ENCODE measurements at places on chromosomes 16 and 17.

DNA sequence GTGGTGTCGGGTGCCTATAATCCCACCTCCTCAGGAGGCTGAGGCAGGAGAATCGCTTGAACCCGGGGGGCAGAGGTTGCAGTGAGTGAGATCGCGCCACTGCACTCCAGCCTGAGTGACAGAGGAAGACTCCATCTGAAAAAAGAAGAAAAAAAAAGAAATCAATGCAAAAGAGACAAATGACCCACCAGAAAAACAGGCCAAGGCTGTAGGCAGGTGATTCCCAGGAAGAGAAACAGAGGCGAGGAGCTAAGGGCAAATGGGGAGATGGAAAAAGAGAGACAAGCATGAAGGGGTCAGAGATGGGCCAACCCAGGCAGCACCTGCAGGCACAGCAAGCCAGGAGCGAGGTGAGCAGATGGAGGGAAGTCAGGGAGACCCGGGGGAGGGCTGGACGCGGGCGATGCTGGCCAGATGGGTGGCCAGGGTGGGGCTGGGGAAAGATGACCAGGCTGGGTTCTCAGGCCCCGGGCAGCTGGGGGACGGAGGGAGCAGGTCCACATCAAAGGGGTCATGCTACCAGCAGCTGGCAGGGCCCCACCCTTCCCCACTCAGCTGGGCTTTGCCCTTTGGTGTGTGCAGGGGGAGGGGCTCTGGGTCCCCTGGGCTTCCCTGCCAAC is 25.5 kb downstream of the MYBBP1A start:
- no peak for DNase-seq

DNA sequence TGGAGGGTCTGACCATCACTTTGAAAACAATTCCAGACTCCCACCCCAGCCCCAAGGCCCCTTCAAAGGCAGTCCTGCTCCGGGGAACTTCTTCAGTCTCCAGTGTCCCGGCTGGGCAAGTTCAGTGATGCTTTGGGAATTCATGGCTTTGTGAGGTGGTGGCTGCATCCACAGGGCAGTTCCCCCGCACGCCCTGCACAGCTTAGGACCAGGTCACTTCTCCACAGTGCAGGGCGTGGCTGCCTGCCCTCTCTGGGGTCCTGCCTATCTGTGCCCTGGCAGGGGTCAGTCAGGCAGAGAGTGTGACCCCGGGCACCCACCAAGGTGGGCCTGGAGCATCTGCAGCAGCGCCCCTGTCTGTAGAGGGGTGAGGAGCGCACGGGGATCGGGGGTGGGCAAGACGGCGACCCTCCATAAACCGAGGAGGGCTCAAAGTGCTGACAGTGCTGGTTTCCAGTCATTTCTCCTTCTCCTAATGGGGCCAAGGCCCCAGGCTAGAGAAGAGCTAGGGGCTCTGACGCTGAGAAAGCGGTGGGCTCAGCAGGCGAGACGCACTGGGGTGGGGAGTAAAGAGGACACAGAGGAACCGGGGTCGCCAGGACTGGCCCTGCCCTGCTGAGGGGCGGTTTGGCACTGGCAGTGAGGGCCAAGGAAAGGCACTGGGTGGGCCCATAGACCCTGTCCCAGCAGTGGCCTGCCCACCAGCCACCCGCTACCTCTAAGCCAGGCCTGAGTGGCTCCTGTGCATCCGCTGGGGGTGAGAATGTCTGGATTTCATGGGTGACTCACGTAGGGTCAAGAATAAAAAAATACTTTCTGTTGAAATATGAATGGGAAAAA is 4.2 kb upstream of the ARHGAP27 start:
- DNase-seq, result peak; percentile 46

DNA sequence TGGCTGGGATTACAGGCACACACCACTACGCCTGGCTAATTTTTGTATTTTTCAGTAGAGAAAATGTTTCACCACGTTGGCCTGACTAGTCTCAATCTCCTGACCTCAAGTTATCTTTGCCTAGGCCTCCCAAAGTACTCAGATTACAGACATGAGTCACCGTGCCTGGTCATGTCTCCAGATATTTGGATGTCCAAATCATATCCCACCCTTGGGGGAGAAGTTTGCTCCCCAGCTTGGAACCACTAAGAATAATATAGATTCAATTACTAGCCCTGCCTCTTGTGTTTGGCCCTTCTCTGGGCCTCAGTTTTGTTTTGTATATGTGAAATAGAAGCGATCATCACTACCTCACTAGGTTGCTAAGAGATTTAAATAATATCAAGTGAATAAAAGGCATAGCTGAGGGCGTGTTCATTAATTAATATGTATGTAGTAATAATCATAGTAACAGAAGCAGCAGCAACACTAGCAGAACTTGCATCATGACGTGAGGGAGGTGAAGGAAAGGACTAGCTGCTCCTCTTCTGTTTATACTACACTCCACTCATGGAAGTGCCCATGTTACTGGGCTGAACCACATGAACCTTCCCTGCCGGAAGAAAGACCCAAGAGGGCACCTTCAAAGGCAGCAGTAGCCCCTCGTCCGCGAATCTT is 253.6 kb upstream of the XYLT1 start:
- no peak for DNase-seq

- no peak for DNase-seq
Measured at GRCh38 chr17:34633351-34633750, 54.0 kb downstream of the TMEM132E start.

GRCh38 chr16:2323701-2324100 is 16.8 kb downstream of the ABCA3 start:
- no peak for DNase-seq

DNA sequence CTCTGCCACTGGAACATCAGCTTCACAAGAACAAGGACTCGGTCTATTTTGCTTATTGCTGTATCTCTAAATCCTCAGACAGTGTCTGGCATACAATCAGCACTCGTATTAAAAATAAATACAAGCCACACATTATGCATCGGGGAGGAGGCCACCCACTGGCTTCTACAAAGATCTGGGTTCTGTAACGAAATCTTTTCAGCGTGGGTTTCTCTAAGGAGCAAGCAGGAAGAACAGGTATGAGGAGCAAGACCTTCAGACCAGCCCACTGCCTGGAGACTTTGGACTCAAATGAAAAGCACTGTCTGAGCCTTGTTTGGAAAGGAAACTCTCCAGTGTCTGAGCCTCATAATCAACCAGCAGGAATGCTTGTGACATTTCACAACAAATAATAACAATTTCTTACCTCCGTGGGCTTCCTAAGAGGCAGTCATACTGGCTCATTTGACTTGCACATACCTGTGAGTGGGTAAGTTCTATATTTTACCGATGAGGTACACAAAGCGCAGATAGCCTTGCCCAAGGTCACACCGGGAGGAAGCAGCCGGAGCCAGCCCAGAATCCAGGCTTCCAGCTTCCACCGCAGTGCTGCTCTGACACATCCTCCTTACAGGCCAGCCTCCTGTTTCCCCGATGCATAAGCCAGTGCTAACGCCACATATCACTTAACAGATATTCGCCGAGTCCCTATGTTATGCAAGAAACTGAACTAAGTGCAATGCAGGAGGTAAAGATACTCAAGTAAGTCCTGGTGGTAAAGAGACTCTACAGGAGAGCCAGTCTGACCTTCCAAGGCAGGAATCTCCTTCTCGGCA is 118.6 kb upstream of the TNRC6C start:
- DNase-seq, result peak; percentile 37

DNA sequence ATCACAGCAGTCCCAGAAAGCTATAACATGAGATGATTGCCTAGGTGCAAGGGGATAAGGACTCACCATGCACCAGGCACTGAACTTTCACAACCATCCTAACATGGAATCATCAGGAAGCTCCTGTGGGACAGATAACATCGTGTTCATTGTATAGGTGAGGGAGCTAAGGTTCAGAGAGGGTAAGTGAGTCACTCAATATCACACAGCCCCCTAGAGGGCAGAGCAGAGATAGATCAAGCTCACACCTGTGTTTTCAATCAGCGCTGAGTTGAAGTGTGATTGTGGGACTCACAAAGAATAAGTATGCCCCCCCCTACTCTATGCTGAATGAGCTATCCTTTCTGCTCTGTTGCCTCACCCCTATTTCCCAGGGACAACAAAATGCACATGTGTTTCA is 377.7 kb upstream of the ERCC4 start:
- DNase-seq, result no peak

DNA sequence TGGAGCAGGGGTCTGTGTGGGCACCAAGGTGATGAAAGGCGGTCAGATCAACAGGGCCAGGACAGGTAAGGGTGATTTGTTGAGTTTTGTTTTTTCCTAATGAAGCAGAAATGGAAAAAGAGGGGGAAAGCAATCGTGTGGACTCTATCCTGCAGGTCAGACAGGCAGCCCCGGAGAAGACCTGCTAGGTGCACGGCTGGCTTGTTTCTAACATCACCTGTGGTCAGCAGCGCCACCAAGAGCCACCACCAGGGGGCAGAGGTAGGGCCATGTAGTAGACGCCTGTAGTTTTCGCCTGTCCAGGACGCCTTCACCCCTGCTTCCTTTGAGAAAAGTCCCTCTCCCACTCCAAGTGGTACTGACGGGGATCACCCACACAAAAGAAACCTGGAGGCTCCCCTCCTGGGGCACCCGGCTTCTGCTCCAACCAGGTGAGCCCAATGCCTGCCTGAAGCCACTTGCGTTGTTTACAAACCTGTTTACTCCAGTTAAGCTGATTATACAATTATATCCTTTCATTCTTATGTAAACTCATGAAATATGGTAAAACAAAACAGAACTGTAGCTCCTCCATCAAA is 54.2 kb upstream of the SEC14L1 start:
- peak; percentile 91 for DNase-seq

DNA sequence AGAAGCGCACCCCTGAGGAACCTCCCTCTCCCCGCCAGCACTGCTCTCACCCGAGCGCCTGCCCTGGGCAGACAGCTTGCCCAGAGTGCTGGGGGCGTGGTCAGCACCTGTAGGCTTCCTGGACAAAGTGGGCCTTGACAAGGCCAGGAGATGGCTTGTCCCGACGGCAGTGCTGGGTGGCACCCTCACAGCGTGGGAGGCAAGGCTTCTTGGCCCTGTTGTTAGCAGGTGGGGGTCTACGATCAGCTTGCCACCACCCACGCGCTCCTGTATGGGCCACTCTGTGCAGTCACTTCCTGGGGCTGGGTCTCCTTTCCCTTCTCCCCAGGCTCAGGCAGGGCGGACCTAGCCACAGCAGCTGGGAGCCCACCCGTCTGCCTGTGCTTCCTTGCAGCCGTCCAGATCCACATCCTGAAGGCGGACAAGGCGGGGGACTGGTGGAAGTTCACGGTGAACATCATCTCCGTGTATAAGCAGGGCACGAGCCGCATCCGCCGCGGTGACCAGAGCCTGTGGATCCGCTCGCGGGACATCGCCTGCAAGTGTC is 218.0 kb downstream of the NTN1 start:
- no peak for DNase-seq

GRCh38 chr17:14351493-14351892 is 50.6 kb downstream of the HS3ST3B1 start:
- no peak for DNase-seq

DNA sequence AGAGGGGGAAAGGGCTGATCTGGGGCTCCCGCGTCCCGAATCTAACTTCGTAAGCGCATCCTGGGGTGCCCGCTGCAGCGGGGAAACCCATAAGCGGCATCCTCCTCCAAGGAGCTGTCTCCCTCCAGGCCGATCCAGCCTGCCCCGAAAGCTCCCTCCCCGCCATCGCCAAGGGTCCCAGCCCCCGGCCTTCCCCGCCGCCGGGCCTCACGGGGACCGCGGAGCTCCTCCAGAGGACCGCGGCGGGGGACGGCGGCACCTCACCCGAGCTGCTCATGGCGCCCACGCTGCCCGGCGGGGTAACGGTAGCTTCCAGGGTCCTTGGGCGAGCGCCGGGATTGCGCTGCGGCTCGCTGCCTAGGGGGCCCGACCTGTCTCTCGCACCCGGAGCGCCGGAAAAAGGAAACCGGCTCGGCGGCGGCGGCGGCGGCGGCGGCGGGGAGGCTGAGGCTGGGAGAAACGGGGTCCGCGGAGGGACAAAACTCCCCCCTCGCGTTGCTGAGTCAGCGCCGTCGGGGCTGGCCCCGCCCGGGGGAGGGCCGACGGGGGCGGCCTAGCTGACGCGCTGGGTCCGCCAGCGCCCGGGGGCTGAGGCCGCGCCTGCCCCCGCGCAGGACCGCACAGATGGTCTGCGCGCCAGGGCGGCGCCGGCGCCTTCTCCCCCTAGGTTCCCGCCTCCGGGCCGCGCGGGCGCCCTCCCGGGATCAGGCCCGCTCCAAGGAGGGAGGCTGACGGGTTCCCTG is at the start of gene BLMH:
TSS of gene BLMH (minus strand) at position 402 of the 743 bp plus-strand sequence. CDS start at position 277, 125 bp downstream.
- DNase-seq, result peak; percentile 88

Measured in sigmoid colon (tissue), 7 donors.